ENCODE measurements at places on chromosomes 2 and 18.

- no peak for DNase-seq
Observed at GRCh38 chr18:48676756-48677368, 138.0 kb downstream of the CTIF start.

DNA sequence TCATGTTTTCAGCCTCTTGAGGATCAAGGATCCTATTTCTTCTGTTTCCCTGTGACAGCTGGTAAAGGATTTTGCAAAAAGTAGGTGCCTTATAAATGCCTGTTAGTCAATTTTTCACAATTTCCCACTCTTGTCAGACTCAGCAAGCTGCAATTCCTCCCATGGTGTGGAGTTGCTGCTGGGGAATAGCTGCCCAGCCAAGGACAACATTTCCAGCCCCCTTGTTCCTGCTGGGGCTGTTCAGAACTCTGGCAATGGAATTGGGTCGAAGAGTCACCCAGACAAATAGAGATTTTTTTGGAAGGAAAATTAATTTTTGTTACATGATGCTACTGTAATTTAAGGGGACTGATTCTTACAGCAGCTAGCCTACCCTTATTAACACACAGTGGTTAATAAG lies 43.7 kb downstream of the FSHR start:
- no peak for DNase-seq

- DNase-seq, result no peak
Observed at GRCh38 chr2:157376041-157376440, 50.4 kb upstream of the ERMN start.

DNA sequence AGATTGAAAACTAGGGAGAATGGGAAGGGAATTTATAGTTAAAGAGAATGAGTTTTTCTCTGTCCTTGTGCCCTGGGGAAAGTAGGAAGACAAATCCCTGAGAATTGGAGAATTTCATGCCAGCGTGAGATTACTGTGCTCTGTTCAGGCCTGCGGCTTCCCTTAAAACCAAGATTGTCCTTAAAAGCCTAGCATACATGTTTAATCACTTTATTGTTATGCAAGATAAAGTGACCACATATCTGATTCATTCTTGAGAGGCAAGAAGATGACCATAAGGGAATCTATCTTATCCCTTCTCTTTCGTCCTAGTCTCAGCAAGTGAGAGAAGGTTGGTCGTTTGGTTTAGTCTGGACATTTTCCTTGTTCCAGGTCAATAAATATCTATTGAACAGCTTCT lies 75.9 kb downstream of the ADCYAP1 start:
- DNase-seq, result no peak

DNA sequence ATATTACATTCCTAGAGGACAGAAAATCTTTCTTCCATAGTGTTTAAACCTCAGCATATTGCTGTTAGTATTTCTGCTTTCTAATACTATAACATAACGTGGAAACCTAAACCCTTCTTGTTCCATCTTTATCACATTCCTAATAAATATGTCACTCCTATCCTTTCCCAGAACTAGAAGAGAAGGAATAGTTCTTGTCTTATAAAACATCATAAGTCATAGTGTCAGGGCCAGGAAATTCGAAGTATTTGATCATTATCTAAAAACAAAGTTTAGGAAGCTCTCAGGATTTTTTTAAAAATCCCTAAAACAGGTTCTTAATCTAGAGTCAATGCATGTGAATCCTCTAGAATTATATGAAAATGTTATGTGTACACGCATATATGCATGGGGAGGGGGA lies 2.0 kb downstream of the NHEJ1 start:
- DNase-seq, result no peak

- DNase-seq, result no peak
Observed at GRCh38 chr18:77056344-77057005, 76.1 kb downstream of the MBP start.

DNA sequence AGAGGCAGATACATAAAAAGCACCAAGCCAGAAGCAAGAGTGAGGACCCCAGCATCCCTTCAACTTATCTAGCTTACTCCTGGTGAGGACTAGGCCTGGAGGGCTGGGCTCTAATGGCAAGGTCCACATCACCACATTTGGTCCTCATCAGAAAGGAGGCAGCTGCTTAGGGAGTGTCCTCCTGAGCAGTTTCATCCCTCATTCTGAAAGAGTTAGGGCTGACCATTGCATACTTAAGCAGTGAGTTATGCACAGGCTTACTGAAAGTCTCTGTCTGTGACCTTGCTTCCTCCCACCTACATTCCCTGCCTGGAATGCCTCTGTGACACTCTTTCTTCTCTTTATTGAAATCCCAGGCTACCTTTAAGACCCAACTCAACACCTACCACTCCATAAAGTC lies 301.8 kb upstream of the ACVR2A start:
- no peak for DNase-seq

GRCh38 chr2:119672161-119672862 lies 6.7 kb upstream of the TMEM177 start:
- no peak for DNase-seq

- no peak for DNase-seq
Observed at GRCh38 chr18:54440292-54440691, 82.6 kb downstream of the C18orf54 start.

DNA sequence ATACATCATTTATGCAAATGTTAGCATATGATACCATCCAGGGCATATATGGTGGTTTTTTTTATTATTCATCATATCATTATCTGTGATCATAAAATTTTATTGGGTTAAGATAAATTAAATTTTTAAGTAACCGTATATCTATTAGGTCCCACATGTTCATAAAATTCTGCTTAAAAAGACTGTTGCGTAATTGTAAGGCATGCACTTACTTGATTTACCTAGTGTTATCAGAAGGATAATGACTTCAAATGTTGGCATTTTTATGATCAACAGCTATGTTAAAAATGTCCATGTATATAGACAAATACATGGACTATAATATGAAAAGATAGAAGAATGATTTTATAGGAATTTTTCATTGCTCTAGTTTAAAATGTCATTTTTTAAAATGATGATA lies 1625.5 kb upstream of the CELF4 start:
- no peak for DNase-seq

- no peak for DNase-seq
Observed at GRCh38 chr2:140353541-140353940, 1573.4 kb upstream of the NXPH2 start.

All from NCI-H524 treated with DMSO at 0.1 percent for 48 hours (cell line).